Hepatocyte (in vitro differentiated cells): ENCODE measurements at places on chromosomes 16 and 17. TPM values are rescaled to one million over a fixed set of nuclear protein-coding genes. Genes with fewer than 3 reads are reported as not detected.
A peak's percentile ranks its signal among the peaks of the same experiment; 100 is the strongest.

The MT1X gene
- 39.8 and 52.0 TPM in 2 replicates for total RNA-seq

- no peaks in the 10 kb centered on the region for H3K36me3 ChIP-seq
- H3K27ac ChIP-seq: peak overlapping the region; percentile 45
- peaks cover 4% of the 10 kb centered on the region for H3K4me1 ChIP-seq
- DNase-seq: no peak
Observed at GRCh38 chr16:56190677-56191155, 573 bp upstream of the GNAO1 start.

DNA sequence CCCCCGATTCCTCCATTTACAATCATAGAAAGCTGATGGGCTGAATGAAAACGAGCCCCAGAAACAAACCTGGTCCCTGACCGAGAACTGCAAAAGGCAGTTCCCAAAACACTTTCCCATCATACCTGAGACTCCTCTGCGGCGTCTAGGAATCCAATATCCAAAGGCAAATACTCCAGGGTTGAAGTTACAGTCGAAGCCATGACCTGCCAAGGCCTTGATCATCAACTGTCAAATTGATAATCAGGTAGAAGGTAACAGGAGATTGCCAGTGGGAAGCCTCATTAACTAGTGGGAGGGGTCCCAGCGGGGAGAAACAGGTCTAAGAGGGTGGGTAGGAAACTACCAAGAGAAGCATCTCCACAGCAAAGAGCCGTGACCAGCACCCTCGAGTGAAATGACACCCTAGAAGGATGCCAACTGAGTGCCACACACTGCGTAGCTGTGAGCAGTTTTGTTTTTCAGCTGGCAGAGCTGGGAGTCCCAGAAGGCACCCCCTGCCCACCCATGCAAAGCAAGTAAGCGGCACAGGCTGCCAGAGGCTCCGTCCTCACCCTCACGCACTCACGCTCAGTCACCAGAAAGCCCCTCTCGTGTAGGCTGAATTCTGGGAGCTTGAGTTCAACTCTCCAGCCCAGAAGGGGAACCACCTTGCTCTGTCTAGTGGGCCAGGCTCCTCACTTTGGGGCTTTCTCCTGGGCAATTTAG lies 146.1 kb downstream of the GAS7 start:
- no peak overlapping the region for H3K4me3 ChIP-seq
- no peaks in the 10 kb centered on the region for H3K36me3 ChIP-seq
- no peaks in the 10 kb centered on the region for H3K4me1 ChIP-seq
- H3K27me3 ChIP-seq: no peaks in the 10 kb centered on the region
- no peak overlapping the region for H3K27ac ChIP-seq
- no peak for DNase-seq

- H3K4me1 ChIP-seq: peaks cover 7% of the 10 kb centered on the region
- no peaks in the 10 kb centered on the region for H3K36me3 ChIP-seq
- peak overlapping the region; percentile 59 for H3K27ac ChIP-seq
- H3K27me3 ChIP-seq: no peaks in the 10 kb centered on the region
- DNase-seq: peak; percentile 35
Observed at GRCh38 chr16:82651921-82652601, 25.3 kb downstream of the CDH13 start.

GRCh38 chr16:16150117-16150877 lies 73.0 kb downstream of the ABCC6 start:
- no peak overlapping the region for H3K4me3 ChIP-seq
- H3K4me1 ChIP-seq: no peaks in the 10 kb centered on the region
- no peaks in the 10 kb centered on the region for H3K36me3 ChIP-seq
- H3K27ac ChIP-seq: no peak overlapping the region

GRCh38 chr16:3988824-3989223 lies 108.3 kb upstream of the CREBBP start:
- no peaks in the 10 kb centered on the region for H3K4me1 ChIP-seq
- H3K27me3 ChIP-seq: no peaks in the 10 kb centered on the region
- no peaks in the 10 kb centered on the region for H3K36me3 ChIP-seq
- H3K27ac ChIP-seq: no peak overlapping the region

The CRYBA1 gene
- not detected in 2 replicates for total RNA-seq

GRCh38 chr16:77555126-77555525 lies 120.3 kb upstream of the ADAMTS18 start:
- no peak for DNase-seq
- H3K27me3 ChIP-seq: no peaks in the 10 kb centered on the region
- H3K36me3 ChIP-seq: no peaks in the 10 kb centered on the region
- no peak overlapping the region for H3K4me3 ChIP-seq
- H3K27ac ChIP-seq: no peak overlapping the region

The CDRT15L2 gene
- not detected in 2 replicates for total RNA-seq

DNA sequence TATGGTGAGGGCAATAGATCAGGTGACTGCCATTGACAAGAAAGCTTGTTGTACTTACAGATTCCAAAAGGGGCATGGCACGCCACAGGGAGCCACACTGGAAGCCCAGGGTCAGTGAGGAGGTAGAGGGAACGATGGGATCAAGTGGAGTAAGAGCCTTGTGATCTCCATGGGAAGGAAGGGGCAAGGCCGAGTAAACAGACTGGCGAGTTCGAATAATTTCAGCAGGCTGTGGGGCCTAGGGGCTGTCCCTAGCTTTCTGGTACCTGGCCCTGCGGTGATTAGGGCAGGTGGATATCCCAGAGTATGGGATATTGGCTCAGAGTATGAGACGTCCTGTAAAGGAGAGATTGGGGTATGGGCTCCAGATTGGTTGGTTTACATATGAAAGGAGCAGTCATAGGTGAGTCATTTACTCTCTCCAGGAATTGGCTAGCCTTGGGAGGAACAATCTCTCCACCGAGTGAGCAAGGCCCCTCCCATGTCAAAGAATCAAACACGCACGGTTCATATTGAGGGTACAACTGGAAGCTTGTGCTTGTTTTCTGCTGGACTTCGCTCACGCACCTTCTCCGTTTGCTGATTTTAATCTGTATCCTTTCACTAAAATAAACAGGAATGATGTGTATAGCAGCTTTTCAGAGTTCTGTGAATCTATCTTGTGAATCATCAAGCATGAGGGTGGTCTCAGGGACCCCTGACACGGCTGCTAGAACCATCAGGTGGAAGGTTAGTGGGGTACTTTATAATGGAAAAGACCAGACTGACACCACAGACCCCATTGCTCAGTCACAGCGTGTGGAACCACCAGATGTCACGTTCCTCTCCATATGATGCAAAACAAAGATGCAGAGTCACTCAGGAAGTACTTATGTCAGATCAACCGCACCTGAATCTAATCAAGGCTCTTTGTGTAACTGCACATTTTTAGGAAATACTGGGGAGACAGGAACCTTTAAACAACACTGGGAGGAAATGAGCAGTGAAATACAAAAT lies 27.9 kb downstream of the GABARAPL2 start:
- no peak overlapping the region for H3K4me3 ChIP-seq
- peaks cover 12% of the 10 kb centered on the region for H3K4me1 ChIP-seq
- peak; percentile 29 for DNase-seq
- H3K27me3 ChIP-seq: no peaks in the 10 kb centered on the region
- H3K36me3 ChIP-seq: no peaks in the 10 kb centered on the region

DNA sequence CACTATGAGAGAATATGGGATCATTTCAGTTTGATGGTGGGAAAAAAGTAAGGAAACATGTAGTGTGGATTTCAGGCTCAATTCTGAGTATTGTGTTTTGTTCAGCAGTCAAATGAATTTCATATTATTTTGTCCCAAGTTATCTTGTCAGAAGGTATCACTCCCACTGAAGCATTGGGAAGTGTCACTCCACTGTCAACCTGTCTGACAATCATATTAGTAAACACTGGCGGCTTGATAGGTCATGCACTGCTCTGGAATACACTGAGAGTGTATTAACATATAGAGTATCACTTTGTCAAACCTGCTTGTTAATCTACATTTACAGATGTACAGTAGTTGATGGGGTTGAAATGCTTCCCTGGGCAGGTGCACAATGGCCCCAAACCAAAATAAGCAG lies 203.6 kb downstream of the HS3ST3A1 start:
- H3K36me3 ChIP-seq: no peaks in the 10 kb centered on the region
- no peaks in the 10 kb centered on the region for H3K27me3 ChIP-seq
- no peak overlapping the region for H3K4me3 ChIP-seq
- DNase-seq: no peak

The GPR139 gene
- total RNA-seq: not detected in 2 replicates

The NPIPB9 gene
- 3.0 and 3.2 TPM in 2 replicates for total RNA-seq

The KIF2B gene
- total RNA-seq: not detected in 2 replicates

- H3K27me3 ChIP-seq: no peaks in the 10 kb centered on the region
- H3K4me3 ChIP-seq: peak overlapping the region; percentile 13
- no peak for DNase-seq
- no peaks in the 10 kb centered on the region for H3K36me3 ChIP-seq
- peak overlapping the region; percentile 27 for H3K27ac ChIP-seq
- peaks cover 13% of the 10 kb centered on the region for H3K4me1 ChIP-seq
Observed at GRCh38 chr17:45135978-45136791, 698 bp downstream of the ACBD4 start.

DNA sequence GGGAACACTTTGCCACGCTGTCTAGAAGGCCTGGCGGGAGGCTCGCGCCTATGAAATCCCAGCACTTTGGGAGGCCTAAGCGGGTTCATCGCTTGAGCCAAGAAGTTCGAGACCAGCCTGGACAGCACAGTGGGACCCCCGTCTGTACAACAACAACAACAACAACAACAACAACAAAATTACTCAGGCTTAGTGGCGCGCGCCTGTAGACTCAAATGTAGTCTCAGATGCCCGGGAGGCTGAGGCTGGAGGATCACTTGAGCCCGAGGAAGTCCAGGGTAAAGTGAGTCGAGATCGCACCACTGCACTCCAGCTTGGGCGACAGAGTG lies 297 bp upstream of the SLFN13 start:
- peaks cover 39% of the 10 kb centered on the region for H3K27me3 ChIP-seq
- H3K4me1 ChIP-seq: peaks cover 9% of the 10 kb centered on the region
- no peak overlapping the region for H3K4me3 ChIP-seq
- no peak for DNase-seq
- no peaks in the 10 kb centered on the region for H3K36me3 ChIP-seq

GRCh38 chr17:9414471-9414870 lies 161.1 kb downstream of the STX8 start:
- no peaks in the 10 kb centered on the region for H3K36me3 ChIP-seq
- H3K4me3 ChIP-seq: no peak overlapping the region
- H3K4me1 ChIP-seq: peaks cover 3% of the 10 kb centered on the region
- no peak overlapping the region for H3K27ac ChIP-seq

The SEC14L5 gene
- 0.20 and 3.5 TPM in 2 replicates for total RNA-seq

DNA sequence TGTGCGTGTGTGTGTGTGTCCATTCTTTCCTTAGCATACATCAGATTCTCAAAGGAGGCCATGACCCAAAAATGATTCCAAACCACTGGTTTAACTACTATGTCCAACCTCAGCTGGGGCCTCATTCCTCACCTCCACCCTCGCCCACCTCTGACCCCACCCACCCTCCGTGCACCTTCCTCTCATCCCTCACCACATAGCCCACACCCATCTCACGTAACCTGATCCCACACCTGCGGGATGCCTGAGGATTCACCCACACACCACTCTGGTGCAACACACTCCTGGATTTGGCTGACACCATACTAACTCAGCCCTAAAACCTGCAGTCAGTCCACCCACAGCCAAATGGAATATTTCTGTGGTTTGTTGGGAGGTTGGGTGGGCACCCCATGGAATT lies 3.3 kb upstream of the CSNK2A2 start:
- no peaks in the 10 kb centered on the region for H3K36me3 ChIP-seq
- DNase-seq: no peak
- no peaks in the 10 kb centered on the region for H3K27me3 ChIP-seq
- no peak overlapping the region for H3K4me3 ChIP-seq

The FBXW10B gene
- total RNA-seq: 0.68 and 1.3 TPM in 2 replicates

DNA sequence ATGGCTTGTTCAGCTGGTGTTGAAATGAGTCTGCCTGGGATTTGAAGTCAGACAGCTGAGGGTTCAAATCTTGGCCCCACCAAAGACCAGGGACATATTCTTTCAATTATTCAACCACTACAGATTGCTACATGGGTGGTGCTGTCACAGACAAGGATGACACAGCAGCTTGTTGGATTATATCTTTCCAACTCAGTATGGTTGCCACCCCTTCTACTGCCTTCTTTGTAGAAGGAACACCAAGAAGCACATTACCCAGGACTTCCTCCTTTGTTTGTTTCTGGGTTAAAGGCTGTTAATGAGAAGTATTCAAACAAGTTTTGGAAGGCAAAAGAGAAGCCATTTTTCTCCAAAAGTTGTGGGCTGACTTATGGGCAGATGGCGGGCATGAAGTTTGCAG lies 78.6 kb downstream of the COPRS start:
- H3K4me1 ChIP-seq: no peaks in the 10 kb centered on the region
- no peaks in the 10 kb centered on the region for H3K27me3 ChIP-seq
- H3K27ac ChIP-seq: no peak overlapping the region
- H3K4me3 ChIP-seq: no peak overlapping the region

GRCh38 chr17:31414550-31414918 lies 23.1 kb downstream of the RAB11FIP4 start:
- H3K27ac ChIP-seq: no peak overlapping the region
- H3K4me1 ChIP-seq: no peaks in the 10 kb centered on the region
- no peak for DNase-seq
- no peak overlapping the region for H3K4me3 ChIP-seq

The KRT33B gene
- total RNA-seq: not detected in 2 replicates

GRCh38 chr17:8651013-8651412 lies 20.5 kb upstream of the MYH10 start:
- H3K27ac ChIP-seq: no peak overlapping the region
- H3K27me3 ChIP-seq: no peaks in the 10 kb centered on the region
- no peak for DNase-seq
- H3K4me1 ChIP-seq: no peaks in the 10 kb centered on the region

The MILR1 gene
- total RNA-seq: 0.47 TPM in 1 of 2 replicates, not detected in the other

The NACA2 gene
- not detected in 2 replicates for total RNA-seq

DNA sequence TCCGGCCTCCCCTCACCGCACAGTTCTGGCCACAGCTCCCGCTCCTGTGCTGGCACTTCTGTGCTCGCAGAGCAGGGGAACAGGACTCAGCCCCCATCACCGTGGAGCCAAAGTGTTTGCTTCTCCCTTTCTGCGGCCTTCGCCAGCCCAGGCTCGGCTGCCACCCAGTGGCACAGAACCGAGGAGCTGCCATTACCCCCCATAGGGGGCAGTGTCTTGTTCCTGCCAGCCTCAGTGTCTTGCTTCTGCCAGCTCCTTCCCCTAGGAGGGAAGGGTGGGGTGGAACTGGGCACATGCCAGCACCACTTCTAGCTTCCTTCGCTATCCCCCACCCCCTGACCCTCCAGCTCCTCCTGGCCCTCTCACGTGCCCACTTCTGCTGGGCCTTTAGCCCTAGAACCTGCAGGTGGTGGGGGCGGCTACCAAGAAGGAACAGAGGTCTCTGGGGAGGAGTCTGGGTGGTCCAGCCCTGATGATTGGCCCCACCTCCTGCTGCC lies 645 bp upstream of the ELMO3 start:
- H3K4me3 ChIP-seq: no peak overlapping the region
- H3K4me1 ChIP-seq: peaks cover 10% of the 10 kb centered on the region
- no peak for DNase-seq
- H3K27ac ChIP-seq: peak overlapping the region; percentile 78
- H3K27me3 ChIP-seq: no peaks in the 10 kb centered on the region
